ENCODE measurements at places on chromosomes 4 and X.

DNA sequence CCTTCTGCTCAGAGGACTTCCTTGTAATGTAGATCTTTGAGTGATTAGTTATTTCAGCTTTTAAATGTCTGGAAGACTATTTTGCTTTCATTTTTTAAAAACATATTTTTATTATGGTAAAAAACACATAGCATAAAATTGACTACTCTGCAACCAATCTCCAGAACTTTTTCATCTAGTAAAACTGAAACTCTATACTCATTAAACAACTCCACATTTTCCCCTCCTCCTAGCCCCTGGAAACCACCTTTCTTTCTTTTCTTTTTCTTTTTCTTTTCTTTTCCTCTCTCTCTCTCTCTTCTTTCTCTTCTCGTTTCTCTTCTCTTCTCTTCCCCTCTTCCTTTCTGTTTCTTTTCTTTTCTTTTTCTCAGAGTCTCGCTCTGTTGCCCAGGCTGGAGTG is 230.6 kb downstream of the DLG3 start:
- no peak for DNase-seq

GRCh38 chr4:108574402-108574801 is 46.0 kb upstream of the RPL34 start:
- DNase-seq, result no peak

- DNase-seq, result peak; percentile 85
Measured at GRCh38 chr4:128386761-128387599, 99.4 kb upstream of the PGRMC2 start.

- DNase-seq, result no peak
Measured at GRCh38 chr4:172992648-172993378, 175.8 kb upstream of the GALNT7 start.

GRCh38 chrX:69546978-69547377 is 42.9 kb downstream of the NALF2 start:
- DNase-seq, result no peak

DNA sequence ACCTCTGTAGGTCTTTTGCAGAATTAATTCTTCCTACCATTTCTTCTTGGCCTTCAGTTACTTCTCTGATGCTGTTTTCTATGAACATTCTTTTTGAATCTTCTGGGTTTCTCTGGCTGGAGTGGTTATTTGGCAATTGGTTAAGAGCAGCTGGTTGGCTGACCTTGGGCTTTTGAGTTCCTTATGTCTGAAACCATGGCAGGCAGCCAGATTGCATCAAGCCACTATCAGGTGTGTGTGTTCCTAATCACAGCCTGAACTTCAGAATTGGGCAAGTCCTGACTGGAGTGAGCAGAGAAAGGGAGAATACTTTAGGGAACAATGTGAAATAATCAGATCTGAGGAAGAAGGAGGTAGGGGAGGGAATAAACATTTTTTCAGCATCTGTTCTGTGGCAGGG is 90.2 kb downstream of the ARHGAP10 start:
- DNase-seq, result peak; percentile 93

GRCh38 chrX:149284616-149285015 is 220.5 kb downstream of the IDS start:
- no peak for DNase-seq

DNA sequence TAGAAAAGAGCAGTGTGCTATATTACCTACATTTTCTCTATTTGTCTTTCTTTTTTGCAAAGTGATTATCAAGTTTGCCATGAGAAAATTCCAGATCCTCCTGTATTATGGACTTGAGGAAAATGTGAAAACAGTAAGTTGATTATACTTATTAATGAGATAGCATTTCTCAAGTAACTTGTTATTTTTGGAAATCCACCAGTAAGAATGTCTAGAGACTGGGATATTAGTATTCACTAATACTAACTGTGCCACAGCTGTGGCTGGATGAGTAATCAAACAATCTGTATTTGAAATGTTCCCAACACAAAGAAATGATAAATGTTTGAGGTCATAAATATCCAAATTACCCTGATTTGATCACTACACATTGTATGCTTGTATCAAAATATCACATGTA is 147.0 kb upstream of the CTSO start:
- DNase-seq, result no peak

DNA sequence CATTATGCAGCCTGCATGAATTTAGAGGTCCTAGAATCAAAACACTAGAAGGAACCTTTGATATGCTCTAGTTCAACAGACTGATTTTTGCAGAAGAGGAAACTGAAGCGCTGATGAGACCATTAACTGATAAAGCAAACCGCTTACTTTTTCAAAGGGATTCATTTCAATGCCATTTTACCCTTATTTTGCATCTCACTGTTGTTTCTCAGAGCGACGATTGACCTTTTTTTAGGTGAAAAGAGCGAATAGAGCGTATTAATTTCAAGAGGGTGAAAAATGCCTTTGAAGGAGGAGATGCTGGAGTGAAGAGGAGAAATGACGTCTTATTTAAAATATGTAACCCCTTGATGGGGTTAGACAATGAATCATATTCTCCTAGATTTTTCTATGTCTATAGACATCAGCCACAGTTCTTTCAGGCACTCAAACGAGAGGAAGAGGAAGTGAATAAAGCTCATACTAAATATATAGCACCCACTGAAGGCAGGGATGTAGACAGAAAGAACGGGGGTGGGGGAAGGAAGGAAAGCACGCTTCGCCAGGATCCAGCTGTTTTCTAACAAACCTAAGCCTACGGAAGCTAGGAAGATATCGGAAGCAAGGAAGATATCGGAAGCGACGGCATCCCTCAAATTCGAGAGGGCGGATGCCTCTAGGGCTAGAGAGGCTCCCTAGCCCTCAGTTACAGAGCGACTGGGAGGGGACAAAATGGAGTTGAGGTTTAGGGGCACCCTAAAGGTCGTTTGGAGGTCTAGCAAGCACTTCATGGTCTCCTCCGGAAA is 848 bp downstream of the ACSL4 start:
- DNase-seq, result no peak

Data from heart left ventricle (tissue), 16 donors.